CD8-positive, alpha-beta memory T cell (primary cell): ENCODE measurements at places on chromosomes 7 and 10.

GRCh38 chr10:28878236-28878970 is 201.1 kb downstream of the BAMBI start:
- DNase-seq = no peak

DNA sequence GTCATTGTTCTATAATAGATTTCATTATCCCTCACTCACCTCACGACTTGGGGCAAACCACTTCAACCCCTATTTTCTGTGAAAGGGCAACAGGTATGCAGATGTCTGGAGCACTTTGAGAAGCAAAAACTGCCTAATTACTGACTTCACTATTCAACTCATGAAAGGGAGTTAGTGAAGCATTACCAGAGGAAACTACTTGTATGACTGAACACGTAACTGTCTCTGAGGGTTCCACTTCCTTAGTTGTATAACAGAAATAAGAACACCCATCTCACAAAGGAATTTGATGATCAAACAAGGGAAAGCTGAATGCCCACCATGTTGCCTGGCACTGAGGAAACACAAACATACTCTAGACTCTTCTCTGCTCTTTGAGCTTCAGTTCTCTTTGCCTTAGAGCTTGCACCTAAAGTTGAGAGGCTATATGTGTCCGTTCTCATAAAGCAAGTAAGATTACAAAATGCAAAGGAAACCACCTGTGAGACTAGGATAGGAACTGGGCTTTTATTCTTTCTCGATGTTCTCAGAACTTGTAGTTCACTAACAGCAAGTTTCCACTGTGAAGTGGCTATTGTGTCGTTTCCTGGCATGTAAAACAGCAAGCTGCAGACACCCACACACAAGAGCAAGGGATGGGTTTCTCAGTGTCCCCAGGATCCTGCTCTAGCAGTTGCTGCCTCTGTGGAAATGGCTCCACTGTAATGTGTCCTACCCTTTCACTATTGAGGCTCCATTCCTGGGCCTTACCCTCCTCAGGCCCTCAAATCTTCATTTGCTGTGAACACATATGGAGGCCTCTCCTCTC is 2.6 kb downstream of the TMEM243 start:
- no peak for DNase-seq

DNA sequence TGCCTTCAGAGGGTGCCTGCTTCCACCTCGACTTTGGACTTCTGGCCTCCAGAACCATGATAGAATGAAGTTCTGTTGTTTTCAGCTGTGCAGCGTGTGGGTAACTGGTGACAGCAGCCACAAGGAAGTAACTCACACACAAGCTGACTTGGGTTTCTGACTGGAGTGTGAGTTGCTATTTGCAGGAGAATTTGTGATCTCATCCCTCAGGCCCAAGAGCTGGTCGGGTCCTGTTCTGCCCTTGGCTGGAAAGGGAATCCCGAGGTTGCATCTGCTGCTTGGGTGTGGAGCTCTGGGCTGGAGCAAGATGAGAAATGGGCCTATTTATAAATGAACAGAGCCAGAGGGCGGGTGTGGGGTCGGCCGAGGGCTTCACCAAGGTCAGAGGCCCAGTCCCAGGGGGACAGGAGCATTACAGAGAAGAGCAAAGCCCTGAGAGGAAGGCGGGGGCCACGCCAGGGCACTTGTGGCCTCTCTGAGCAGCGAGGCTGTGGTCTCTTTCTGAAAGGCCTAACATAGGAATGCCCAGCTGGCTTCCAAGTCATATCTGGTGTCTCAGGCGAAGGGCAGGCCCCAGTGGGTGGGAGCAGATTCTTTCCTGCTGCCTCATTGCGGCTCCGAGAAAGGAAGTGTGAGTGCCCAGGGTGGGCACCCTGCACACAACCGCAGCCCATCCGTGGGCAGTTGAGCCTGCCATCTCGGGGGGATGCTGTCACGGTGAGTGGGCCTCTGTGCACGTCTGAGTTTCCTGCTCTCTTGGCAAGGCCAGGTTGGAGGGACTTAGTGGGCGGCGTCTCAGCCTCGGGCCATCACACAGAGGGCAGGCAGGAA is 26.5 kb upstream of the C10orf71 start:
- no peak for DNase-seq

GRCh38 chr7:7327423-7327822 is 145.1 kb downstream of the C1GALT1 start:
- no peak for DNase-seq

GRCh38 chr10:35231646-35232045 is 104.7 kb upstream of the CCNY start:
- DNase-seq = no peak

DNA sequence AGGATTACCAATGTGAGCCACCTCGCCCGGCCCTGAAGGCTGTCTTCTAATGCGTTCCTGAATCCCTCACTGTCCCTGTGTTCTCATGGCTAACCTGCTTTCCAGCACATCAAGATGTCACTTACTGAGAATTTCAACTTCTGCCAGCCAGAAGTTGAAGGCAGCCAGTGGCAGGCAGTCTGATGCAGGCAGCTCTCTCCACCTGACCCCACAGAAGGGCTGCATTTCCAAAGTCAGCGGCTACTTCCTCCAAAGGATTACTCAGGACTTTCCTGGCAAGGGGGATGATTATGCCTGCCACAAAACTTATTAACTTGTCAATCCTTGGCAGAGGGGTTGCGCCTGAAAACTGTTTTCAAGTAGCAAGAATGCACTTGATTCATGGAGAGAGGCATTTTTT is 1219.4 kb downstream of the TYW1 start:
- DNase-seq = no peak

DNA sequence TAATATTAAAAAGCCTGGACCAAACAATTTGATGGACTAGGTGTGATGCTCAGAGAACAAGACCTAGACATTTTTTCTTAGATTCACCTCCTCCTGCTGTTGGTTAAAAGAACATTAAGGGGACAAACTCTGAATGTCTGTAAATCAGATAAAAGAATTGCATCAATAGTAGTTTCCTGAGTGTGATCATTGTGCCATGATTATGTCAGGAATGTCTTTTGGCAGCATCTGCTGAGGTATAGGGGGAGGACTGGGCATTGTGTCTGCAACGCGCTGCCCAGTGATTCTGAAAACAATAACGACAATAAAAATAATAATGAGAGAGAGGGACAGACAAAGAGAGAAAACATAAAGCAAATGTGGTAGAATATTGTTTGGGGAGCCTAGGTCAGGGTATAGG is 6.9 kb downstream of the C7orf57 start:
- no peak for DNase-seq

- no peak for DNase-seq
Measured at GRCh38 chr10:128031216-128031615, 95.0 kb downstream of the MKI67 start.

DNA sequence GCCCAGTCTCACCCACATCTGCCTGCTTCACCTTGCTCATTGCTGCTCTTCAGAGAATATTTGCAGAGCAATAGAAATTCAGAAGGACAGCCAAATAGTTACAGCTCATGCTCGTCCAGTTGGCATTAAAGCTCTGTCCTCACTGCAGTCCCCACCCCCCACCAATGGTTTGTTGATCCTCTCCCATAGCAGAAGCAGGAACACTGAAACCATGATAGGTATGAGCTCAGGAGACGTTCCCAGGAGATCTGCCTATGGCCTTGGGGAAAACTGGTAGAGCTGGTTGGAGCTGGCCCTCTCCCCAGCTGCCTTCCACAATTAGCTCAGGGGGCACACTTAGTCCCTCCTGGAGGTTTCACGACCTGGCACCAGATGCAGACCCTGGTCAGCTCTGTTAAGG is 68.6 kb upstream of the KMT2C start:
- DNase-seq = no peak

GRCh38 chr7:103447073-103447960 is 1.3 kb upstream of the SLC26A5 start:
- DNase-seq = no peak

DNA sequence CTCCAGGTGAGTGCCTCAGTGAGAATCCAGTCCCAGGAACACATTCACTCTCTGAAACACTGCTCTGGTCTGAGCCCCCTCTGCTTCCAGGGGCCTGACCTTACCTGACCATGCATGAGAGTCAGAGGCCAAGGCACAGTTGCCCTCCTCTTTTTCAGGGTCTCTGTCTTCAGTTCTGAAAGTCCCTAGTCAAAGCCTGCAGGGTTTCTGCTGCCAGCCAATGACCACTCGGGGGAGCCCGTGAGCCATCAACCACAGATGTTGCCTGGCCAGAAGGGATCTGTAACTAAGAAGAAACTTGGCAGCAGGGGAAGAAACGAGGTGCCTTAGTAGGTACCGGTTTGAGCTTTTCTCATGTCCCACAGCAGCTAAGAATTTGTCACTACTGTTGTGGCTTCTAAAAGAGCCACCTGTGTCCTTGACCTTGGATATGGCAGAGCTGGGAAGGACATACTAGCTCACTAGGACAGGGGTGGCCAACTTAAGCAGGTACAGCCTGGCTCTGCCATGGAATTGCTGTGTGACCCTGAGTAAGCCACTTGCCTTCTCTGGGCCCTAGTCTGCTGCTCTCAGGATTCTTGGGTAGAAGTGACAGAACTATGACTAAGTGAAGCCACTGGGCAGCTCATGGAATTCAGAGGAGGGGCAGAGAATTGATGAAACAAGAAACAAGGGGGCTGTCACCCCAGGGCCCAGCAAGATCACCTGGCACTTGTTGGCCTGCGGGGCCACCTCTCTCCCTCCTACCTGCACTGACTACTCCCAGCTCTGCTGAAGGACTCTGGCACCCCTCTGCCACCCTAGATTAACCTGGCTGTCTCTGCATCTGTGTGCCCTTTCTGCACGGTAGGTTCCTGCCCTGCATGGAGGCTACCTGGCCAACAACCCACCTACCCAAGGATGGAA is 83.8 kb upstream of the GPR26 start:
- DNase-seq = peak; percentile 21

DNA sequence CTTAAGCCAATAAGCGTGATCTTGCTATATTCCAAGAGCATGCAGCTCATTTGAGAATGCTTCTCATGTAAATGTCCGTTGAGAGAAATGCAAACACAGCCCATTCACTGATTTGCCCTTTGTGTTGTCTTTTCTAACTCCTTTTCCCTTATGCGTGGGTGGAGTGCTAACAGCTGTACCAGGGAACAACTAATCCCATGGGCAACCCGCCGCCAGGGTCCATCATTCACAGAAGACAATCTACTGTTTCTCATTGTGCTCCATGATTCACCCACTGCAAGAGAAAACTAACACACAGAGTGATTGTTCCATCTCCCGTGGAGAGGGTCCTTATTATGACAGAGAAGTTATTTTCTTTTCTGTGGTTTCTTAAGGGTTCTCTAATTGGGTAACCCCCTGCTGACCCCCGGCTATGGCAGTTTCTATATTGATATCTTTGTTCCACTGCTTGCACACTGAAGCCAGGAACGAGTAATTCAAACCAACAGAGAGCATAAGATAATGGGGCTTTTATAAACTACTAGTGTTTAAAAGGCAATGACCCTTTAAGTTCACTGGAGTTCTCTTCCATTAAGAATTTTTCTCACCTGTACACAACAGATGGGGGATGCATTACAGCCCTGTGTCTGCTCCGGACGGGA is 298.7 kb downstream of the BAMBI start:
- DNase-seq = no peak

GRCh38 chr7:129848436-129848835 is 104.3 kb downstream of the UBE2H start:
- DNase-seq = no peak

DNA sequence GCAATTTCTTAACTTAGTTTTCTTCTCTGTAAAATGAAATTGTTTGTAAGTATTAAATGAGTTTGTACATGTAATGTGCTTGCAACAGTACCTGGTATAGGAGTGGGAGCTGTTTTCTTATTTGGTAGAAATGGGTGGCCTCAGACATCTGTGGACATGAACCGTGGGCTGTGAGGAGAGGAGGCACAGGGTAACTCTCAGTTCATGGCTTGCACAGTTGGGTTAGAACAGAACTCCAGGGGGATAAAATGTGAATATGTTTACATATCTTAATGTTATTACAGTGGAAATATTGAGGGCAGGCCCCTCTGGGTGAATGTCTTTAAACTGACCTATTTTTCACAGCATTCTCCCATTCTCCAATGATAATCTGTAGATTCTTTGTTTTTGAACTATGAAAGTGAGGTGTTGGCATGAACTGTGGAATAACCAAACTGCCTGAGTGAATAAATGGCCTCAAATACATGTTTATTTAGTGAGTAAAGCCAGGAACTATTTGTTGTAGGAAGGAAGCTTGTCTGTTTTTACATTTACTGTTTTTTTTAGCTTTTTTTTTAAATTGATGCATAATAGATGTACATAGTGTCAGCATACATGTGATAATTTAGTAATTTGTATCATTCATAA is 2.6 kb downstream of the ABCA13 start:
- no peak for DNase-seq

- no peak for DNase-seq
Measured at GRCh38 chr7:4013793-4014192, 668.3 kb upstream of the FOXK1 start.

DNA sequence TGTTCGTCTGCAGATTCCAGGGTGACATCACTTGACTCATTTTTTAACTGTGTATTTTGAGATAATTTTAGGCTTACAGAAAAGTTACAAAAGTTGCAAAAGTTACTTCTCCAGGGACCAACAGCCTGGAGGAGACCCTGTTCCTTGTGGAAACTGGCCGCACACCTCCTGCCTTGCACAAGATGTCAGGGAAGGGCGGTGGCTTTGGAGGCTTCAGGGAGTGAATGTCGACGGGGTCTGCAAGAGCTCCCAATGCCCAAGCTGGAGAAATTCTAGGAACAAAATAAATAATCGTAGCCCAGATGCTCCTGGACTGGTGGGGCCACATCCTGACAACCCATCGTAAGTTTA is 62.2 kb upstream of the FAM20C start:
- no peak for DNase-seq

DNA sequence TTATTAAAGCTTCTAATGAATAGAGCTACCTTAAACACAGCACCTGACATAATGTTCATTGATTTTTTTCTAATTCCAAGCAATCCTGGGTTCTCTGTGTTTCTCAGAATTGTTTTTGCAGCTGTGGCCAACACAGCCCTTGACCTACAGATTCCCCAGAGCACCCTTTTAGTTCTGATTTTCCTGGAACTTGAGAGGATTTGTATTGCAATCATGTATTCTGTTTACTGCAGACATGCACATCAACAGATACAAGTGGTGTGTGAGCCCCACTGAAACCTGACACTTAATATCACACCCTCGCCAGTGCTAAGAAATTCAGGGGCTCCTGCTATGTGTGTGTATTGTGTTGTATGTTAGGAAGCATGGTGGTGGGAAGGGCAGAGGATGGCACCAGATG is 344.2 kb upstream of the POM121L12 start:
- no peak for DNase-seq

DNA sequence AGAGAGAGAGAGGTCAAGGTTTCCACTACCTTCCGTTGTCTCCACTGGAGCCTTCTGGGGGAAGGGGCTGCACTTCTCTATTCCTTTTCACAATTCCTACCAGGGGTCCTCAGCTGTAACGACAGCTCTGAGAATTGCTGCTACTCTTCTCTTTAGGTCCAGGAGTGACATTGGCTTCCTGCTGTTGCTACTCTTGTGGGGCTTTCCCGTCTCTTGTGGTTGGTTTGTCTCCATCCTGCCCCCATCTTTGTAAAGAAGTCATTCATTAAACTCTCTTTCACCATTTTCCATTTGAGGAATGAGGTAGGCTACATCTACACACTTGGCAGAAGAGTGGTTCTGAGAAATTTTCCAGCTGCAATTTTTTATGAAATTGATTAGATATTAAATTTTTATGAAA is 238.8 kb upstream of the LYZL1 start:
- no peak for DNase-seq

- no peak for DNase-seq
Measured at GRCh38 chr7:127881564-127881963, 149.7 kb downstream of the LRRC4 start.
